ENCODE measurements at places on chromosomes 3 and 15.

GRCh38 chr15:101025896-101026631 lies 106.9 kb downstream of the LRRK1 start:
- peak; percentile 0 for DNase-seq

- no peak for DNase-seq
These were observed 53.6 kb upstream of the MYO5C start for GRCh38 chr15:52349052-52349700.

GRCh38 chr3:72894976-72895552 lies 7.2 kb downstream of the GXYLT2 start:
- DNase-seq, result no peak

- DNase-seq, result no peak
These were observed 69.1 kb upstream of the MAGI1 start for GRCh38 chr3:66107855-66108254.

Measured in neural crest cell (in vitro differentiated cells).